ENCODE measurements at places on chromosomes 4 and X.
A peak's percentile ranks its signal among the peaks of the same experiment; 100 is the strongest.

GRCh38 chrX:38856670-38857265, 55.5 kb downstream of the MID1IP1 start:
- no peak for DNase-seq

DNA sequence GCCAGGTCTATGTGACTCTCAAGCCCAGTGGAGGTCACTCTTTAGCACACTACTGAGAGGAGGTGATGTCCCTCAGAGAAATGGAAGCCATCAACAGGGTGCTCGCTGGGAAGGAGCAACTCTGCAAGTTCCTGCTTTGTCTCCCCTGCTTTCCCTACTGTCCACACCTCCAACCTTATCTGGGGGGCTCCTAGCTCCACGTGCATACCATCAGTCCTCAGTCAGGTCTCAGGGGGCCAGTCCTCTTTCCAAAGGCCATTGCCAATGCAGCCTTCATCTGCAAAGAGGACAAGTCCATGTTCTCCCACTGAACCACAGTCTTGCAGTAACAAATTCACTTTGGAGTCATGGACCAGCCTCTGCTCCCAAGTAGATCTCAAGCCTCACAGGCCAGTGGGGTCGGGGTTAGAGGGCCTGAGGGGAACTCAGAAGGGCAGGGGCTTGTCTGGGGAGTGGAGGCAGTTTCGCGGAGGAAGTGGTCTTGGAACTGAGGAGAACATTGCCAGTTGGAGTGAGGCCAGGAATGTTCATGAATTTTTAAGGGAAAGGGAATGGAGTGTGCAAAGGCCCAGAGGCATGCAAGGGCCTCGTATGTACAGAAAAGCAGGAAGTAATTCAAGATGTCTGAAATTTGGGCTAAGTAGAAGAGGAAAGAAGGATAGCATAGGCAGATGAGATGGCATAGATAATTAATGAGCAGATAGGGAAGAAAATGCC, 8.9 kb downstream of the RTL5 start:
- no peak for DNase-seq

DNA sequence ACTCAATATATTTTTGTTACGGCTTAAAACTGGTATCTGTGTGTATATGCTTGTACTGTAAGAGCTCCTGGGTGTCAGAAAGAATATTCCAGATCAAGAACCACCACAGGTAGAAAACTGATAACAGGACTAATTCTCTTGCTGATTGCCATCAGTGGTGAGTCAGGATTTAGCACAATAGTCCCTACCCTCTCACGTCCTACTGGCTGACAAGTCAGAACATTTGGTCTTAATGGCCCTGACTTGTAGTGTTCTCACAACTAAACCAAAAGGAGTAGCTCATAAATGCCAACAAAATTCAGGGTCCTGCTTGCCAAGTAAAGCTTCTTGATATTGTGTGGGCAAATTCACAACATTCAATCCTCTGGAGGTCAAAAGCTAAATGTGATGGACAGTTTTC, 105.2 kb upstream of the MAB21L2 start:
- DNase-seq, result no peak

DNA sequence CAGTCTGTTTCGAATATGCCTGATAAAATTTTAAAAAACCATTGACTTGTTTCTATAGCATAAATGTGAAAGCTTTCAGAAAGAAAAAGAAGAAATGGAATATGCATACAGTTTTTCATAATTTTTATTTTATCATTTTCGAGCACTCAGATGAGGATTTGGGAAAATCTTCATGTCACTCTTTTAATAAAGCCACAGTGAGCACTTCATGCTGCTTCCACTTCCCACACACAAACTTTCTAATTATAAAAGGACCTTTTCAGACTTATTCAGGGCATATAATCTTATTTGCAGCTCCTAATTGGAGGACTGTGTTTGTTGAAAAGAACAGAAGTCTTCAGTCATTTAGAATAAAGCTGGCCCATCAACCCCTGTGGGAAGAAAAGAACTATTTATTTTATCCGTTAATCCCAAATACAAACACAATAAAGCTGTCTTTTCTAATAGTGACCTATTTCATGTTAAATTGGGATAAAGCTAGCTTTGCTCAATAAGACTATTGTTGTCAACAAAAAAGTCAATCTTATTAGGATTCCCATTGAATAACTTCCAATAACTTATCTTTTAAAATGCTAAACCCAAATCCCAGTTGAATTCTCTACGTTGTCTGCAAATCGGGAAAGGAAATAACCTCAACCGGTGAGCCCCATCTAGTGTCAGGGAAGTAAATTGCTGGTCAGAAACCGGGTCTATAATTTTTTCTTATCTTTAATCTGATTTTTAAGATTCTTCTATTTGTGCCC, 211.5 kb downstream of the PDGFRA start:
- DNase-seq, result no peak

DNA sequence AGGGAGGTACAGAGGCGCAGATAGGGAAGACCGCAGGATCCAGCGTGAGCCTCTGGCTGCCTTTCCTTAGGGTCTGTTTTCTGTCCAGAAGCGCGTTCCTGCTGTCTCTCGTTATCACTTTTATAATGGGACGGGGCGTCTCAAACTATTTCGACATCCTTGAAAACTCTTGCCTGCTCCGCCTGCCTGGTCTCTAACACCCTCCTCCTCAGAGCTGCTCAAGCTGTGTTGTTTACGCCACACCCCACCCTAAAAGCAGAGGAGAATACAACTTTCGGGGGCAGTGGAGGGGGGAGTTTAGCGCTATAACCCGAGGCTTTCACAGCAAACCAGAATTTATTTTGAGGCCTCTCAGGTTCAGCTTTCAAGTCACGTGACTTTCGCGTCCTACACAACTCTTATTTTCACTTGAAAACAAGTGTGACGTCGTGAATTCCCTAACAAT, 646 bp upstream of the FAM3A start:
- no peak for DNase-seq

- DNase-seq, result no peak
Measured at GRCh38 chr4:181524499-181524898, 718.7 kb upstream of the TENM3 start.

GRCh38 chr4:85787133-85787532, 312.2 kb downstream of the ARHGAP24 start:
- peak; percentile 0 for DNase-seq

GRCh38 chr4:109701566-109702410, 1.5 kb downstream of the CASP6 start:
- no peak for DNase-seq

DNA sequence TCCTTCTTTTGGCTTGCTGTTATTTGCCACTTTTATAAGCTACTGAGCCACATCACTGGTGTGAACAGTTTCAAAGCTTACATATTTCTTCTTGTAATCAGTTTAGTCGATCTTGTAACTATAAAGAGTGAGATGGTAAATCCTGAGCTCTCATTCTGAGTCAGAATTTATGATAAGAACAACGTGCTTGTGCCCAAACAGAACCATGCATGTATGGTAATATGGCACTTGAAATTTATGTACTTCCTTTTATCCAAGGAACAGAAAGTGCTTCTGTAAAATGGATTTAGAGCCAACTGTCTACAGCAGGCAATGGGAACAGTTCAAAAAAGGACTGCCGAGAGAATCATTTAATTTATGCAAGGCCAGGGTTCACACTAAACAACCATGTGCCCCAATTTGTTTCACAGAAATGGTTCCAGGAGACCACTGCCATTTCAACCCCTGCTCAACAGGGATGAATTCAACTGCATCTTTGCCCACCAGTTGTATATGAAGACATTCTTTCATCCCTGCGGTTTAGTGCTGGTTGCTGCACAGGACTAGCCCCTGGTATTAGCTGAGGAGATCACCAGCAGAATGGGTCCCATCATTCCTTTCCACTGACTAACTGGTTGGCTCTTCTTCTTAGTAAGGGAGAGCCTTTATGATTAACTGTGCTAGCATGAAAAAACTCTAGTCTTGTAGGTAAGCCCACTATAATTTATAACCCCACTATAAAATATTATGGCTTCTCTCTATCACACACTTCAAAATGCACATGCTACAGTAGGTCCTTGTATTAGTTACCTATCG, 162.9 kb upstream of the PGRMC2 start:
- no peak for DNase-seq

DNA sequence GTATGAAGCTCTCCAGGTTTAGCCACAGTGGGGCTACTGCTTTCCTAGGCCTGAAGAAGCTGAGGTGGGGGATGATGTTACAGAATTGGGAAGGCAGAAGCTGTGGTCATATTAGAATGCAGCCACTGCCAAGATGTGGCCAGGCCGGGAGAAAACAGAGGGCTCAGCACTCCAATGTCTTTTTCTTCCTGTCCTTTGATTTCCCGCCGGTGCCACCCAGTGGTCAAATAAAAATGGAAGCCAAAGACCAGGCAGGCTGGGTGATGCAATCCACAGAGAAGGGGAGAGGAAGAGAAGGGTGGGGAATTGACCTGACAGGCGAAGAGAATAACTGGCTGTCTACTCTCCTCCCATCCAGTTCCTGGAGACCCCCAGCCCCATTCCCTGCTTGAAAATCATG, 94.9 kb upstream of the SHISA3 start:
- no peak for DNase-seq

DNA sequence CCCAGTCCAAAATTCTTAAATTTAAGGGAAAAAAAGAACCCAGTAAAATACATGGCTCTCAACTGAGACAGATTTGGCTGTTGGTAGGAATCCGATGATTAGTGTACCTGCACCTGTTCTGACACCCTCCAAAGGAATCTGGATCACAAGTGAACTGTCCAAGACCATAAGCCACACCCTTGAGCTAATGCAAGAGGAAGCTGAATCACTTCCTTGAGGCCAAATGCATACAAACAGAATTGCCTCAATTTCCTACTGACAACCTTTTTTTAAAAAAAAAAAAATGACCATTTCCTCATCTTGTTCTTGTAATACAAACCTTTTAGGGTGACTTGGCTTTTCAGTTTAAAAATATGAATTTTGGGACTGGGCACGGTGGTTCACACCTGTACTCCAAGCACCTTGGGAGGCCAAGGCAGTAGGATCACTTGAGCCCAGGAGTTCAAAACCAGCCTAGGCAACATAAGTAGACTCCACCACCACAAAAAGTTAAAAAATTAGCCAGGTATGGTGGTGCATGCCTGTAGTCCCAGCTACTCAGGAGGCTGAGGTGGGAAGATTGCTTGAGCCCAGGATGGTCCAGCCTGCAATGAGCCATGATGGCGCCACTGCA, 10.7 kb upstream of the FBXL5 start:
- peak; percentile 84 for DNase-seq

DNA sequence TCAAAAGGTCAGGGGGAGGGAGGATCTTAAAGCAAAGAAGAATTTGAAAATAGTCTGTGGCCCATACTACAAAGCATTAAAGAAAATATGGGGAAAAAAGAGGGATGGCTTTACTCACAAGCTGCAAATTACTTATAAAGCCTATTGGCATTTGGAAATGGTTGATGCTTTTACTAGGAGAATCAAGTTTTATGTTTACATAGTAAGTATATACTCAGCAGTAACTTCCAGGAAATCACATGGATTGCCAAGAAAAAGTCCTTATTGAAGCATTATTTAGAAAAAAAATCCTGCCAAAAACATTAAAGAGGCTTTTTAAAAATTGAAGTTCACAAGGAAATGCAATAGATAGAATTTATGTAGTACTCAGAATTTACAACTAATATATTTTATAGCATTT, 8.4 kb upstream of the SH3RF1 start:
- DNase-seq, result no peak

- DNase-seq, result no peak
Measured at GRCh38 chr4:90209922-90210321, 82.7 kb downstream of the CCSER1 start.

DNA sequence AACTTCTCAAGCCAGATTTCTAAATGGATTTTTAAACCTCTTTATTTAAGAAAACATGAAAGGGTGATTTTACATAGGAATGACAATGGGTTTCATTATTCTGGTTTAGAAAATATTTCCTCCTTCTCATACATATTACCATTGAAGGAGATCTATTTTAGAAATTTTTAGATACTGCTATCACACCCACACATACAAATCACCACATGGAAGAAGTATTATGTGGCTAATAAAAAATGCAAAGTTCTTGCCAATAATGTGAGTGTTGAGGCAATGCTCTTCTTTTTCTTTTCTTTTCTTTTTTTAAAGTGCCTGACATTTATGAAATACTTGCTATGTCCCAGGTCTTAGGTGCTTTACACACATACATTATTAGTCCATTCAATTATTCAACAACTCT, 6.8 kb downstream of the STAP1 start:
- DNase-seq, result no peak

GRCh38 chr4:121898150-121898549, 27.9 kb upstream of the BBS7 start:
- no peak for DNase-seq

GRCh38 chr4:164396439-164396838, 357.5 kb upstream of the SMIM31 start:
- DNase-seq, result no peak

- DNase-seq, result peak; percentile 44
Measured at GRCh38 chr4:119041951-119042560, 93.6 kb upstream of the MYOZ2 start.

DNA sequence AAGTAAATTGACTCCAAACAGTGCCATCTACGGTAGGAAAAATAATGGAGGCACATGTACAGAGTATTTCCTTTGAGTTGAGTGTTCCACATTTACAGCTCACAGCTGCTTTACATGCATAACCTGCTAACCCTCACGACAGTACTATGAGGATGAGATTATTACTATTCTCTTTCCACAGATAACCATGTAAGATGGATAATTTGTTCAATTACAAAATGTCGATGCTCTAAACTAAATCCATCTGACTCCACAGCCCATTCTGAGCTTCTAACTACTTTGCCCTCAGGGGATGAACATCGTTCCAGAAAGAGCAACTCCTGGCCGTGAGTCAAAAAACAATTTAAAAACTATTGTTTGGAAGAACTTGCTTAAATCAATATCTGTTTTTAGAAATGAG, 330.4 kb upstream of the NWD2 start:
- DNase-seq, result no peak

DNA sequence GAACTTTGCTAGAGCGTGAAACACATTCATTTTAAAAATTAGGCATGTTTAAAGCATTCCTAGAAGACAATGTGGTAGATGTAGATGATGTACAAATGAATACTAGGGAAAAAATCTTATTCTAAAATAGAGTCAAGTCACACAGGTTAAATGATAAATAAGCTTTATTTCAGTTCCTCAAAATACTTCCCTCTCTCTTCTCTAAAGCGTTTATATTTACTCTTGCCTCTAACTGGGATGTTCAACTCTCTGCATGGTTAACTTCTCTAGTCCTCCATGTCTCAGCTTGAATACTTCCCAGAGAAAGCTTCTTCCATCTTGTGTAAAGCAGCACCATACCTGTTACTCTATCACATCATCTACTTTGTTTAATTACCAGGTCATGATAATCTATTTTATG, 30.9 kb upstream of the GLRA3 start:
- DNase-seq, result no peak

DNA sequence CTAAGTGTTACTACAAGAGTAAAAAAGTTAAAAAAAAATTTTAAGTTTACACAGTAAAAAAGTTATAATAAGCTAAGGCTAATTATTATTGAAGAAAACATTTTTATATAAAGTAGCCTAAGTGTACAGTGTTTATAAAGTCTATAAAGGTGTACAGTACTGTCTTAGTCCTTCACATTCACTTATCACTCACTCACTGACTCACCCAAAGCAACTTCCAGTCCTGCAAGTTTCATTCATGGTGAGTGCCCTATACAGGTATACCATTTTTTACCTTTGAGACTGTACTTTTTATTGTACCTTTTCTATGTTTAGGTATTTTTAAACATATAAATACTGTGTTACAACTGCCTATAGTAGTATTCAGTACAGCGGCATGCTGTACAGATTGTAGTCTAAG, 74.2 kb downstream of the TMEM165 start:
- no peak for DNase-seq

GRCh38 chr4:185411849-185412248, 13.9 kb downstream of the UFSP2 start:
- no peak for DNase-seq

- DNase-seq, result no peak
Measured at GRCh38 chr4:124104101-124104500, 608.4 kb downstream of the ANKRD50 start.
